Effector memory CD4-positive, alpha-beta T cell (primary cell): ENCODE measurements at places on chromosomes 12 and 14.

DNA sequence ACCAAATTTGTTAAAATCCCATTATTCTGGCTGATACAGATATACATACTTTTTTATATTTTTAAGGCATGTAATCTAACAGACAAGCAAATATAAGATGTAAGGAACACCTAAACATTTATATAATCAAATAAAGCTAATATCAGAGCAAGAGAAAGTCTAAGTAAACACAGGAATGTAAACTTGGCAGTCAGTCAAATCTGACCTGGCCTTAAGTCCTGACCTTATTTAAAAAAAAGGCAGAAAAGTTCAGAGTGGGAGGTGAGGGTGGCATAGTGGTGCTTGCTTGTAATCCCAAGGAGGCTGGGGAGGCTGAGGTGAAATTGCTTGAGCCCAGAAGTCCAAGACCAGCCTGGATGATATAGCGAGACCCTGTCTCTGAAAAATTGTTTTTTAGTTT is 152.6 kb downstream of the DERA start:
- DNase-seq, result no peak

DNA sequence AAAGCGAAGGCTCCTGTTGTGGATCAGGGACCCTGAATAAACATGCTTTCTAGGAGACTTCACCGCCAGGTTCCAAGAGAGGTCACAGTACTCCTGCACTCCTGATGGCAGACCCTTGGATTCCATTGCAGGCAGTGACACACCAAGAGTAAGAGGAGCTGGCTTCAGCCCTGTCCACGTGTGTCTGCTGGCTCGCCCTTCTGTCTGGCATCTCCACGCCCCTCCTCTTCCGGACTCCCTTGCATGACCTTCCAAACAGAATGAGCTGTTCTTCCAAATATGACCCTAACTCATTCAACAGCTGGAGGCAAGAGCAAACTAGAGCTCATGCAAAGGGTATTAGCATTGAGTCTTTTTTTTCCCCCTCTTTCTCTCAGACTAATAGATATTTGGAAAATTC is 233.0 kb upstream of the PLEKHG7 start:
- DNase-seq, result no peak

- no peak for DNase-seq
Measured at GRCh38 chr12:9347328-9348127, 139.3 kb upstream of the PZP start.

- no peak for DNase-seq
Measured at GRCh38 chr12:114291389-114292060, 114.4 kb downstream of the TBX5 start.

DNA sequence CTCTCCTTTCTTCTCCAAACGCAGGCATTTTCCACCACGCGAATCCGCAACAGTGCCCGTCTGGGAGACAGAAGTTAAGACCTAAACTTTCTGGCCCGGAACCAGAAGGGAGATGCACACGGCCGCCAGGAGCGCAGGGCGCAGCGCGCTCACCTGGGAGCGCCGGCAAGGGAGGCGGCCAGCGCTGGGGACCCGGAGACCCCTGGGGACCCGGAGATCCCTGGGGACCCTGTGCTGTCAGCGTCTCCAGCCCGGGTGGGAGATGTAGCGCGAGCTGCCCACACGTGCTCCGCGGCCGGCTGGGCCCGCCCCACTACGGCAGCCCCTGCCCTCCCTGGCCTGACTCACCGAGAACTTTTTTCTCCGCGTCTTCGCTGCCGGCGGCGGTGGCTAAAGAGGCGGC is 620 bp downstream of the YBX3 start:
- no peak for DNase-seq

- no peak for DNase-seq
Measured at GRCh38 chr14:84707830-84708229, 822.1 kb upstream of the FLRT2 start.

- DNase-seq, result no peak
Measured at GRCh38 chr12:60168441-60168840, 572.6 kb downstream of the SLC16A7 start.

DNA sequence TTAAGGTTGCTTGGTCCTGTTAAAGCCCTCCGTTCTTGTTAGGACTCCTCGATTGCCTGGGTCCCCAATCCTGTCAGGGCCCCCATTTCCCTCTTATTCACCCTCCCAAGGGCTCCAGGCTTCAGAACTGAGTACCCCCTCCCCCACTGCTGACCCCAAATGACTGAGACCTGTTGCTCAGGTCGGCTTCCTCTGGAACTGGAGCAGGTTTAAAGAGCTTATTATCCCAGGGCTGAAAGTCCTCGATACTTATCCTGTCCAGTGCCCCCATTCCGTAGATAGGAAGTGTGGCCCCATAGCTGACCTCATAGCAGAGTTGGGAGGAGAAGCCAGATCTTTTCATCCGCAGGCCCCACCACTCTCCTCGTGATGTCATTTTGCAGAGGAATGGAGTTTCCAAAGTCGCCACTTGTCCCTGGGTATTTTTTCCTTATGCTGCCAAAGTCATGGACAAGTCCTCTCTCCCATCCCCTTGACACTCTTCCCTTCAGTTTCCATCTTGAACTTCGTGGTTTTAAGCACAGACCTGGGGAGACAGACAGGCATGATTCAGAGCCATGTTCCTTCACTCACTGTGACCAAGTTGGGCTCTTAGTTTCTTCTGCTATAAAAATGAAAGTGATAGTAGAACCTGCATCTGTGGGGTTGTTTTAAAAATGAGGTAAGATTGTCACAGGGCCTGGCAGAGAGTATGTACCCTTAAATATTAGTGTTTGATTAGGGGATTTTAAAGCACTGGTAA is 1.2 kb downstream of the USP30 start:
- no peak for DNase-seq

DNA sequence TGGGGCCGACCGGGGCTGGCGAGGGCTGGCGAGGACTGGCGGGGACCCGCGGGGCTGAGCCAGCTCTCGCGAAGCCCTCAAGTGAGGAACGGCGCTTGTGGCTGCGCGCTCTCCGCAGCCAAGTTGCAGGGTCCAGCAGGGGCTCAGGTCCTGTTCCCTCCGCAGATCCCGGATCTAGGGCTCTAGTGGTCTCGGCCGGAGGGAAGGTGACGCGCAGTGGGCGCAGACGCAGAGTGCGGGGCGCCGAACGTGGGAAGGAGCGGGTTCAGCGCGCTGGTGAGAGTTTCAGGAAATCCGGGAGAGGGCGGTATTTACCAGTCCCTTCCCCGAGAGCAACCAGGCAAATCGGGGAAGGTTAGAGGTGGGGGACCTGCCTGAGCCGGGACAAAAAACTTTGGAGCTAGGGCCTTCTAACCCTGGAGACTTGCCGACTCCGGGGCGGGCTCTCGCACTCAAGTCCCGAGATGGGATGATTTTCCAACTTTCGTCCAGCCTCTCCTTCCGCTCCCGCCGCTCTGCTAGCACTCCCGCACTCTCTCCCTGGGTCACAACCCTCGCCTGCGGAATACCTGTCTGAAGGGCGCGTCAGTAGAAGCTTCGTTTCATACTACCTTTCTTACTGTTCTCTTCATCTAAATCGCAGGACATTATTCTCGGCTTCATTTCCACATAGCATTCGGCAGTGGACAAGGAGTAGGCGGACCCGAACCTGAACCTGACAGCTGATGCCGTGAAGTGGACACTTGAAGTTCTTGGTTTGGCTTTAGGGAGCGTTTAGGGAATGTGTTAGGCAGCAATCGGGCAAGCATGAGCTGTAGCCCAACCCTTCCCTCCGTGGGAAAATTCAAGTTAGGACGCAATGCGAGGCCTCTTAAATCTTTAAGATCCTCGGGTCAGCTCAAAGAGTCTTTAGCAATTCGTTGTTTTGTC is 13.6 kb upstream of the PAX9 start:
- no peak for DNase-seq

GRCh38 chr12:68958322-68958721 is 25.4 kb upstream of the CPM start:
- DNase-seq, result no peak

DNA sequence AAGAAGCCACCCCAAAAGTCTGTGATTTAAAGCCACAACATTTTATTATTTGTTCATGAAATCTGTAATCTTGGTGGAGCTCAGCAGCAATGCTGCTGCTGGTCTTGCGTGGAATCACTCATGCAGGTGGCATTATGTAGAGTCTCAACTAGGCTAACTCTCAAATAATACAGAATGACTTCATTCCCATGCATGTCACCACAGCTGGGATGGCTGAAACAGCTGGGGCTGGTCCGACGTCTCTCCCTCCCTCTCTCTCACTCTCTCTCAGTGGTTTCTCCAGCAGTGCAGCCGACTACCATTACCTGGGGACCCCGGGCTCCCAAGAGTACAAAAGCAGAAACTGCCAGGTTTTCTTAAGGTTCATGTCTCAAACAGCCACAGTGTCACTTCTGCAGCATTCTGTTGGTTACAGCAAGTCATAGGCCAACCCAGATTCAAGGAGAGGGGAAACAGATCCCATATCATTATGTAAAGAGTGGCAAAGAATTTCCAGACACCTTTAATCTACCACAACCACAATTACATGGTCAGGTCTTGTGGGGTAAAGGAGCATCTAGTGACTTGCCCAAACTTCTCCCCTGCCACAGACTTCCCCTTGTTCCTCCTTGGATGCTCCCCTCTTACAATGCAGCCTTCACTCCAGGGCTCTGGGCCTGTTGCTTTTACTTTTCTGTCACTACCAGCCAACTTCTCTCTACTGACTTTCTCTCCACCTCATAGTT is 192.0 kb upstream of the HMGA2 start:
- no peak for DNase-seq

DNA sequence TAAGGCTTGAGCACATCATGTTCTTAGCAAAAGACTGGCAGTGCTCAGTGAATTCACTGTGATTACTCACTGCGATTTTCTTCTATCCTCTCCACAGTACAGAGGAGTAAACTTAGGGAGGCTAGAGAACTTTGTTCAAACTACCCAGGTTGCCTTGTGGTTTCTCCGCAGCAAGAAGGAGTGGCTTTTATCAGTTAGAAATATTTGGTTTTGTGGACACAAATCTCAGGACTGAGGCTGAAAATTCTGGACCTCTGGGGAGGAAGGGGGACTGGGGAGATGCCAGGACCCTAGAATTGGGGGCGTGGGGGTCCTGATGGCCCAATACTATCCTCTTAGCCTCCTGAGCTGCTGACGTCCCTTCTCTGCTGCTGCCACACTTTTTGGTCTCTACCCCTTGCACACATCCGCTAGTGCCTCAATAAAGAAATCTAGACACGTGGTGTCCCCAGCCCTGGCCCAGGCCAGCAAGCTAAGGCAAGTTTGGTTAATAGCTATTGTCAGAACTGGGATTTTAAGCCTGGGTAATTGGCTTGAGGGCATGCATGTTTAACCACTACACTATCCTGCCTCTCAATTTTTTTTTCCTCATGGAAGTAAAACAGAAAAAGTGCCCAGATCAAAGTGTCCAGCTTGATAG is 842 bp downstream of the OAS2 start:
- no peak for DNase-seq

GRCh38 chr12:62533087-62533754 is 66.6 kb downstream of the MON2 start:
- DNase-seq, result no peak

DNA sequence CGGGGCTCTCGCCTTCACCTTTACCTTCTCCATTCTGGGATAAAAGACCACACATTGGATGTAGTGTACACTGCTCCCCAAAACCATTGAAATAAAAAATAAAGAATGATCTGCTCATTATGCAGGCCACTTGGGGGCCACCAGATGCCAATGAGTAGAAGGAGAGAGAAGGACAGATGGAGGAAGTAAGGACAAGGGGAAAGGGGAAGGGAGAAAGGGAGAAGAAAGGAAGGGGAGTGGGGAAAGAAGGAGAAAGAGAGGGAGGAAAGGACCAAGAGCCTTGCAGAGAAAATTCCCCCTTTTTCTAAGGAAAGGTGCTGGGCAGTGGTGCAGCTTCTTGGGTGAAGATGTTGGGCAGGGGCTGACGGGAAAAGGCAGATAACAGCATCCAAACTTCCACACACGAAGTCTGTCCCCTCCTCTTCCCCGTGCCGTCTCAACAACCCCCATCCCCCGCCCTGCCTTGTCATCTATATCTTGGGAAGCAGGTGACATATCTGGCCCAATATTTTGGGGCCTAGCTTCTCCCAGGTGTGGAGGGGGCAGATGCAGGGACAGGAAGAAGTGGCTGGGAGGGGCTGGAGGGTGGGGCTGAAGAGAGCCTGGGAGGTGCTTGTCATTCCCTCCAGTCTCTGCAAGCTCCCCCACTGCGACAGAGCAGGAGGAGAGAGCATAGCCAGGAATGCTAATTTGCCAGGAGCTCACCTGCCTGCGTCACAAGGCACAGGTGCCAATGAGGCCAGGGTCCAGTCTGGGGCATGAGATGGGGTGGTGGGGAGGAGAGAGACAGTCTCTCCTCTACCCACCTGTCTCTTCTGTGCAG is 107.5 kb downstream of the SINHCAF start:
- no peak for DNase-seq

GRCh38 chr14:82915381-82915780 is 1381.7 kb upstream of the SEL1L start:
- no peak for DNase-seq

GRCh38 chr12:10503460-10503859 is 2.2 kb upstream of the EIF2S3B start:
- no peak for DNase-seq

GRCh38 chr12:4984971-4985370 is 58.7 kb upstream of the KCNA5 start:
- no peak for DNase-seq

- no peak for DNase-seq
Measured at GRCh38 chr12:59500915-59501314, 94.9 kb upstream of the SLC16A7 start.

DNA sequence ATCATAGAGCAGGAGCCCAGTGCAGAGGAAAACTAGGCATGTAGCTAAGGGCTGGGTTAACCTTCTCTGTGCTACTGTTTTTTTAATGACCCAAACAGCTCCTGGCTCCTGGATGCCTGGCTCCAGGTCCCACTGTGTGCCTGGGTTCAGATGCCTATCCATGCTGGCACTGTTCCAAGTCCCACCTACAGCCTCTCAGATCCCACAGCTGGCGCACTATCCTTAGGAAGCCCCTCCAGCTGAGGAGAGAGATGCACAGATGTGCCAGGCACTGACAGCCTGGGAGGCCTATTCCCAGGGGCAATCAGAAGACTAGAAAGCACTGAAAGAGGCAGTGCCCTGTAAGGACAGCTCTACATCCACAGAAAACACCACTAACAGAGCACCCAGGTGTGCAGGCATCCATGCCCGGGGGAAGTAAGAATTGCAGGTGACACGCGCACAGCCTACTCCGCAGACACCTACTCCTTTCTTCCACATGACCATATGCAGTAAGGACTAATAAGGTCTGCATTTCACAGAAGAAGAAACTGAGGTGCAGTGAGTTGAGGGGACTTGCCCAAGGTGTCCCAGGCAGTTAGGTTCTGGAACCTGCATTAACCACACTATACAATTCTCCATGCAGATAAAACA is 51.2 kb downstream of the PITPNM2 start:
- no peak for DNase-seq

DNA sequence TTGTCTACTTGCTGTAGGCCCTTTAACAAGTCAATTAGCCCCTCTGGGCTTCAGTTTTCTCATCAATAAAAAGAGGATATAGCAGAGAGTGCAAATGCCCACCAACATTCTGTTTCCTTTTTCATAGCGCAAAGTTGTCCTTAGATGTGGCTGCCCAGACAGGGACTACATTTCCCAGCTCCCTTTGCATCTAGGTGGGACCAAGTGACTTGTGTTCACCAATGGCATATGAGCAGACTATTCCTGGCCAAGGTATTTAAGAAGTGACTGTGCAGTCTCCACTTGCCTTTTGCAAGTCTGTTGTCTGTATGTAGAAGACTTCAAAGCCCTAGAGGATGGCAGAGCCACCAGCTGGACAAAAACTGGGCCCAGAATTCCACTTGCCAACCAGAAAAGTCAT is 59.7 kb downstream of the DAO start:
- DNase-seq, result no peak

GRCh38 chr12:131487388-131488124 is 223.3 kb upstream of the SFSWAP start:
- DNase-seq, result no peak
